Activated CD8-positive, alpha-beta memory T cell treated with anti-CD3 and anti-CD28 coated beads for 1 hour (primary cell): ENCODE measurements at places on chromosomes 6 and 20.

GRCh38 chr6:40582892-40583291 lies 4.3 kb downstream of the LRFN2 start:
- DNase-seq, result no peak

DNA sequence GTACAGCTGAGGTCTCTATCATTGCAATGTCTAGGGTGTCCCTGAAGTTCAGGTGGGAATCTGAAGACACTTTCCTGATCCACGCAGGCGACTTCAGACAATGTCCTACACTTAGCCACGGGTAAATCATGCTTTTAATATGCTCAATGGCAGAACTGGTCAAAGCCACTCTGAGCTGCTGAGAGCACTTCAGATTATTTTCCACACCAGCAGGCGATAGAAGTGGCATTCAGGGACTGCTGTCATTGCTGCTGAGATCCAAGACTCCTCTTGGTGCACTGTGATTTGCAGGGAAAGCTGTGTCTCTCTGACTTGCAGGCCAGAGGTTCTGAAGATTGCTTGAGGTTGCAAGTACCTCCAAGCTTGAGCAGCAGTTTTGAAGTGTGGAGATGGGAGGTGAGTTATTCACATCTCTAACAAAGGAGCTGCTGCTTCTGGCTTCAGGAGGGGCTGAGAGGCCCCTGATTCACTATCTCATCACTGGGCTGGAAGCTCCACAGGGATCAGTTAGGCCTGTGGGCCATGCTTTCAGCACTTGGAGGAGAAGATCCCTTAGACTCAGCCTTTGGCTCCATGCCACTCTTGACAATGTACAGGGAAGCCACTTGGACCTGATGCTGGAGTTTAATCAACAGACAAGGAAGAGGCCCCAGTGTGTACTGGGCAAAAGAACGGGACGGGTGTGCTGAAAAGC lies 2.9 kb upstream of the SSTR4 start:
- DNase-seq, result no peak

DNA sequence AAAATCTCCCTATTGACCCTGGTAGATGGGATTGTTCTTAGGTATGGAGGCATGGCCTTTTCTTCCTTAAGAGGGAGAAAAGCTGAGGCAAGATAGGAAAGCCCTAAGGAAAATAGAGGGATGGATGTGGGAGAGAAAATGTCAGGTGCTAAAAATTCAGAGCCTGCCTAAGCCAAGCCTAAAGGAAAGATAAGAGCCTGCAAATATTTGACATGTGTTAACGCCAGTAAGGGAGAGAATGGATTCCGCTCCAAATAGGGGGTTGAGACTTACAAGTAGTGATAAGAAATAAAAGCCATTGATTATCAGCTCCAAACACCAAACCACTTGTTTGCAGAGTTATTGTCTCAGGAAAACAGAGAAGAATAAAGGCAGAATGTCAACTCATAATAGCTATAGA lies 533.6 kb downstream of the PTPRT start:
- no peak for DNase-seq

DNA sequence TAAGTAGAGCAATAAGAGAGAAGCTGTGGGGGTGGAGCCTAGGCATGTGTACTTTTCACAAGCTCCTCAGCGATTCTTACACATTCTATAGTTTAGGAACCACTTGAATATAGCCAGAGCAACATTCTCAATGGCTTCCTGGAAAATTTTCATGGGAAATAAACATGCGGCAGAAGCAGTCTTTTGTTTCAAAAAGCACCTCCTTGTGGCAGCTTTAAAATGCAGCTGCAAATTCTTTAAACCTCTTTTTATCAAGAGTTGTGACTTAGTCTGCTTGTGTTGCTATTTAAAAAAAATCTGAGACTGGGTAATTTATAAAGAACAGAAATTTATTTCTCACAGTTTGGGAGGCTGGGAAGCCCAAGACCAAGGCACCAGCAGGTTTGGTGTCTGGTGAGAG lies 23.8 kb downstream of the NKX2-2 start:
- no peak for DNase-seq

DNA sequence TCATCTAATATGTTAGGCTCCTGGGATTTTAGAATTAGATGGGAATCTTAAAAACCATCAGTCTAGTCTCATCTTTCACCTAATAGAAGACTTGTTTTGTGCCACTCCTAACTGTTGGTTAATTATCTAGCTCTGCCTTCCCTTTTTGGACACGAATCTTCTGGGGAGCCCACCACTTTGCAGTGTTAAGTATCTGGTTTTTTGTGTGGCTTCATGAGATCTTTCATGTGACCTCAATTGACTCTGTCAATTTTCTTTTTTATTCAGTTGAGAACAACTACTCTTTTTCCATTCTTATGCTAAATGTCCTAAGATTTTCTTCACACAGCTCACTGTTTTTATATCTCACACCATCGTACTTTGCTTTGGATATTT lies 16.9 kb downstream of the TBPL1 start:
- no peak for DNase-seq

- no peak for DNase-seq
Observed at GRCh38 chr6:142478117-142478516, 176.3 kb downstream of the ADGRG6 start.

- DNase-seq, result no peak
Observed at GRCh38 chr6:150320442-150320841, 48.4 kb upstream of the IYD start.

DNA sequence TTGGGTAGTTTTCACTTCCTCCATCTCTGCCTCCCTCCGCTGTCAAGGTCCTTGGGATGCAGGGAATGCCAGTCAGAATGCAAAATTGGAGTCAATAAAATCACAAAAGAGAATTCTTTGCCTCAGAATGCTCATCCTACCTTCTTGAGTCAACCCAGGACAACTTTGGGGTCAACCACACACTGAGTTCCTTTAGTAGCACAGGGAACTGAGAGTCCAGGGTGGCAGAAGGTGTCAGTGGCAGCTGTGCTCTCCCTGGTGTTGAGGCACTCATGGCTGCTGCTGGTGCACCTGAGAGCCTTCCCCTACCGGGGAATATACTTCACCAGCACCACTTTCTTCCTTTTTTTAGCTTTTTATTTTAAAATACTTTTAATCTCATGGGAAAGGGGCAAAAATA lies 829 bp upstream of the NOTCH4 start:
- DNase-seq, result no peak

DNA sequence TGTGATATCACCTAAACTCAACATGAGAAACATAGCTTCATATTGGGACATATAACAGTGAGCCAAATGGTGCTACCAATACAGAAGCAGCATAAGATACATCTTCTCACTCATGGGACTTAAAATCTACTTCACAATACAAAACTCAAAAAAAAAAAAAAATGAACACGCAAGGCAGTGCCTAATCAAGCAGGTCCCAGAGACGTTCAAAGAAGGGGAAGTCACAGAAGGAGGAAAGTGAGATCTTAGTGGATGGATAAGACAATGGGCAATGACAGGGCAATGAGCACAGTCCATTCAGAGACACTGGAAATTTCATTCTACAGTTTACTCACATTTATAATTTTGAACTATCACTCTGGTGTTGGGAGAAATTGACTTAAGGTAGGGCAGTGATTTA lies 88.3 kb downstream of the FAM50B start:
- DNase-seq, result no peak
